ENCODE measurements at places on chromosomes 12 and 14. TPM values are rescaled to one million over a fixed set of nuclear protein-coding genes. Genes with fewer than 3 reads are reported as not detected.

DNA sequence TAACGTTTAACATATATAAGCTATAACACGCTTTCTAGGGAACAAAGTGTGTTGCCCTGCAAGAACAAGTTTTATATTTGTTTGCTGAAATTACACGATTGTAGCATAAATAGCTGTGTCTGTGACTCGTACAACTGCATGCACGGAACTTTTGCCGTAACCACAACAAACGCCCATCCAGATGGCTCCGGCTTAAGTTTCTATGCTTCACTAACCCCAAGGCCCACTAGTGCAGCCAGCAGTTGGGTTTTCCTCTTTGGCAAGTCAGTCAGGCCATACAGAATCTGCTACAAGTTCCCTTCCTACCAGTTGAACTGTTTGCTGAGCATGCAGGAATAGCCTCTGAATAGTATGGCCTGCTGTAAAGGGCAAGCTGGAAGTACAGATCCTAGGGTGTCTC lies 12.1 kb downstream of the CSRP2 start:
- DNase-seq: peak; percentile 91

- no peak for DNase-seq
Observed at GRCh38 chr12:95495433-95495832, 21.5 kb downstream of the METAP2 start.

The PDE6H gene
- not detected for total RNA-seq

DNA sequence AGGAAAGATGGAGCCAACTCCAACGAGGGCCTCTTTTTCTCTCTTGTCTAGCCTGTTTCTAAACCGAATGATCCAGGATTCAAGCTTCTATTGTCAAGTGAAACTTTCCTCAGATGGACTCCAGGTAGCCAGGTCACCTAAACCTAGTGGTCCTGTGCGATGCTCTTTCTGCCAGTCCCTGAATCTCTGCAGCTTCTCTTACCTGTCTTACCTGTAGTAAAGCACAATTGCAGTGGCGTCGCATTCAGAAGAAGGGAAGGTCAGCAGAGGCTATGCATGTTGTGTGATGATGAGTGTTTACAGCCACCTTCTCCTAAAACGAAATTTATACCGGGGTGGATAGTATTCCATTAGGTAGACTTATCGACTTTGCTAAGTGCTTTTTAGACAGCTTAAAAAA lies 47.4 kb upstream of the TRAF3 start:
- DNase-seq: no peak

GRCh38 chr12:118094039-118094438 lies 9.8 kb downstream of the VSIG10 start:
- no peak for DNase-seq

DNA sequence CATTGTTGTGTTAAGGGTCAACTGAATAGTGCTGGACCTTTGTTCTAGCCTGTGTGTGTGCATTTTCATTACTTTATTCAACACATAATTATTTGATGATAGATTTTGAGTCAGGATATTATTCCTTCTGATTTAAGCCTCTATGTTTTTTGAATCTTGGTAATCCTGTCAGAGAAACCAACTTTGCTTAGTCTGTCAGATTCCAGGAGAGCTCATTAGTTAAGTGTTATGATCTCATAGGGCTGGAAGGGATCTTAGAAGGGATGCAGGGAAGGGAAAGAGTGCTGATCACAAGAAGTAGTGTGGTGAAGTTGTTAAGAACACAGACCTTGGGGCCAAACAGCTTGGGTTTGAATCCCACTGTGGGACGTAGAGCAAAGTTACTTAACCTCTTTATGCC lies 52.9 kb downstream of the SCN8A start:
- no peak for DNase-seq

The GPR132 gene
- total RNA-seq: not detected

The CLEC1A gene
- total RNA-seq: not detected

- no peak for DNase-seq
Observed at GRCh38 chr12:88258396-88258795, 116.3 kb downstream of the TMTC3 start.

DNA sequence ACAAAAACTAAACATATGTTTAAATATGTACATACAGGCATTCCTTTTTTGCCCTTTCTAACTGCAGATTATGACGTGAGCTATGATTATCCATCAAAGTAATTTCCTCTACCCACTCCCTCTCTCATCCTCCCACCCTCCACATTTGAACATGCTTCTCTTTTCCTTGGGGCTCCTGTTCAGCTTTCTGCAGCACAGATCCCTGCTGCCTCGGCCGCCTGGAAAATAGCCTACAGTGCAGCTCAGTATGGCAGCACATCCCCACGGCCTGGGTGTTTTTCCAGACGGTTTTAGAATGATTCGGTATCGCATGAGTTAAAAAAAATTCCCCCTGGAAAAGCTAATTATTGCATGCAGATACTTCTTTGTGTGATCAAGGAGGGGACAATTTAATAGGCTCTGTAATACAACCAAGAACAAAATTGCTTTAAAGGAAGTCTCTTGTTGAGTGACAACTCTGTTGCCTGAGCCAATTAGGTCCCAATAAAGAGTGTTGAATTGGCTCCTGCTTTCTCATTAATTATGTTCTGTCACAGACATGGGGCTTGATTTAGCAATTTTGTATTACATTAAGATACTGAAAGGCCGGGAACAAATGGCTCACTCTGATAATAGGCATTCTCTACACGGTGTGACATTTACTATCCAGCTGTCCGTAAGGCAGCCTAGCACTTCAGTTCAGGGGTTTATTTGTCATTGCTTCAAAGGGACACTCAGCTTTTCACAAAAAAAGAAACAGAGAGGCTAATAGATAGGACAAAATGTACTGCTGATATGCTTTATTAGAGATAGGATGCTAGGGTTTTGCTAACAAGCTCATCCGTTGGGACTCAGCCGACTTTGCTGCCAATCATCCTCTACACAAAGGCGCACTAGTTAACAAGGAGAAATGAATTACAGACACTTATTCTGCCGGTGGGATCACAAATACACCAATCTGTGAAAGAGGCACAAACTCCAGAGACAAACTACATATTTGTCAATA lies 285.8 kb upstream of the G2E3 start:
- no peak for DNase-seq

The KRT82 gene
- not detected for total RNA-seq

- no peak for DNase-seq
Observed at GRCh38 chr12:113276306-113276705, 55.0 kb downstream of the TPCN1 start.

The TAMALIN gene
- 4.5 TPM for total RNA-seq

GRCh38 chr14:54676812-54677708 lies 110.1 kb downstream of the SAMD4A start:
- DNase-seq: peak; percentile 95

GRCh38 chr14:37970696-37971095 lies 237.0 kb upstream of the SSTR1 start:
- DNase-seq: no peak

DNA sequence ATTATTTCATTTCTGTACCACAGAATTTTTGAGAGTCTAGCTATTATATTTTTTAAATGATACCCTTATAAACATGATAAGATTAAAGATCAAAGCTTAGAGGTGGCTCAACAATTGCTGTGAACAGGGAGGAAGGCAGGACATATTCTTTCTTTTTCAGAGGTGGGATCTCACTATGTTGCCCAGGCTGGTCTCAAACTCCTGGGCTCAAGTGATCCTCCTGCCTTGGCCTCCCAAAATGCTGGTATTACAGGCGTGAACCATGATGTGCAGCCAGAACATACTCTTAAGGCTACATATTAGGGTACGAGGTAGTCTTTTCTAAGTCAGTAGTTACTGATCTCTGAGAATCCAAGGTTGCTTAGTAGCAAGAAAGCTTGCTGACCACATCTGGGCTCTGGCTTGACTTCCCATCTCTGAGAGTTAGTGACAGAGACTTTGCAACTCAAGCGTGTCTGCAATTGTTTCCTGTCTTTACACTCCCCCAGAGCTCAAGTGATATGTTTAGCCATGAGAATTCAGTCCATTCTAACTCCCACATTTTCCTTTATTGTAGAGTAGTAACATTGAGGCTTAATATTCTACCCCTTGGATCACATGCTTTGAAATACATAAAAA lies 8.6 kb downstream of the RAB5B start:
- DNase-seq: no peak

- DNase-seq: no peak
Observed at GRCh38 chr12:121452340-121452984, 52.5 kb downstream of the RNF34 start.

GRCh38 chr14:95208598-95208997 lies 51.3 kb upstream of the DICER1 start:
- DNase-seq: no peak

GRCh38 chr14:102571478-102572042 lies 20.9 kb upstream of the RCOR1 start:
- no peak for DNase-seq
